ENCODE measurements at places on chromosomes 3 and 15.
A peak's percentile ranks its signal among the peaks of the same experiment; 100 is the strongest.

- H3K27ac ChIP-seq = no peak overlapping the region
- H3K4me3 ChIP-seq = no peak overlapping the region
- no peaks in the 10 kb centered on the region for H3K27me3 ChIP-seq
- H3K36me3 ChIP-seq = no peaks in the 10 kb centered on the region
- no peaks in the 10 kb centered on the region for H3K4me1 ChIP-seq
These were observed 28.4 kb downstream of the OXSM start for GRCh38 chr3:25818335-25818734.

- H3K4me1 ChIP-seq = peaks cover 4% of the 10 kb centered on the region
- no peak overlapping the region for H3K27ac ChIP-seq
- no peak for DNase-seq
These were observed 481.7 kb downstream of the TUSC7 start for GRCh38 chr3:117191245-117191644.

DNA sequence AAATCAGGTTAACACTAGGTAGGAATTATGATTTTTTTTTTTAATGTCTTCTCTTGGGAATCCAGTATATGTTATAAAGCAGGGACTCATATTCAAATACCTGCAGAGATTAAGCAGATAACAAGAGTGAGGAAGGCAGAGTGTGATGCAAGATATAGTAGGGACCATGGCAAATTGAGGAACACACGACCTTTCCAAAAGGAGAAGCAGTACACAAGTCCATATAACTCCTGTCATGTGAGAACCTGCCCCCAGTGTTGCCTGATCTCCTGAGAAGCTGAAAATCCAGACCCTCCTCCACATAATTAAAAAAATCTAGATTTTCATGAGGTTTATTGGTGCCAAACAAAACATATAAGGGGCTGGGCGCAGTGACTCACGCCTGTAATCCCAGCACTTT is 3.6 kb downstream of the RFC4 start:
- no peak overlapping the region for H3K27ac ChIP-seq
- DNase-seq = no peak
- peaks cover 64% of the 10 kb centered on the region for H3K36me3 ChIP-seq
- no peaks in the 10 kb centered on the region for H3K27me3 ChIP-seq
- no peaks in the 10 kb centered on the region for H3K4me1 ChIP-seq

GRCh38 chr15:52148403-52148802 is 35.8 kb upstream of the BCL2L10 start:
- no peak overlapping the region for H3K27ac ChIP-seq
- H3K36me3 ChIP-seq = peaks cover 8% of the 10 kb centered on the region
- DNase-seq = peak; percentile 27
- H3K4me3 ChIP-seq = no peak overlapping the region
- H3K4me1 ChIP-seq = peaks cover 8% of the 10 kb centered on the region
- no peaks in the 10 kb centered on the region for H3K27me3 ChIP-seq

Measured in endodermal cell (in vitro differentiated cells).